MG63 (cell line): ENCODE measurements at places on chromosomes 11 and 22.

DNA sequence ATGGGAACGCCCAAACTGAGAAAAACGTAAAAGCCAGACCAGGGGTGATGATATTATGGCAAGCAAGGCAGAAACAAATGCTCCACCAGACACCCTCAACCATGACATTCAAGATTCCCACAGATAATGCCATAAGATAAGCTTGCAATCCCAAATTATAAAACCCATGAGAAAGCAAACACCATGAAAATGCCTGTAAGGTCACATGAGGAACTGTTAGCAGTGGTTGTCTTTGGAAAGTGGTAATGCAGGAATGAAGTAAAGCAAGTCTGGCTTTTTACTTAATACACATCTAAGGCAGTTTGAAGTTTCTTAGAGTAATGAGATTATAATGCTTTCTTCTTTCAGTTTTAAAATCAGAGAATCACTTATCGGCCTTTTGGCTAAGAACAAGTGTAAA lies 111.0 kb downstream of the MN1 start:
- no peak for DNase-seq

GRCh38 chr11:34481307-34481706 lies 32.3 kb downstream of the ELF5 start:
- no peak for DNase-seq

DNA sequence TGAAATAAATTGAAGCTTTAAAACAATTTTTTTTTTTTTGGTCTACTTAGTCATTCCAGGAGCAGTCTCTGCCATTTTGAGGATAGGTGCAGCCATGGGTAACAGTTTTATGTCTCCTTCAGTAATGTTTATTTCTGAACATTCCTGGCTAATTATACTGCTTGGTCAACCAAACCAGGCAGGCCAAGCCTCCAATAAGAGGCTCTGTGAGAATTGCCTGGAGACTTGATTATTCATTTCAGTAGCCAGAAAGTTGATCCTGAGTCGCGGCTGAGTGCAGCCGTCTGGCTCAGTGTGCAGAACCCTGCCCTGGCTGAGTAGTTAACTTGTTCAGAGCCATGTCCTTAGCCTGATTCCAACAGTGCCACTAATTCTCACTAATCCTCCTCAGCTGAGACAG lies 364.0 kb upstream of the FAT3 start:
- DNase-seq: peak; percentile 26

DNA sequence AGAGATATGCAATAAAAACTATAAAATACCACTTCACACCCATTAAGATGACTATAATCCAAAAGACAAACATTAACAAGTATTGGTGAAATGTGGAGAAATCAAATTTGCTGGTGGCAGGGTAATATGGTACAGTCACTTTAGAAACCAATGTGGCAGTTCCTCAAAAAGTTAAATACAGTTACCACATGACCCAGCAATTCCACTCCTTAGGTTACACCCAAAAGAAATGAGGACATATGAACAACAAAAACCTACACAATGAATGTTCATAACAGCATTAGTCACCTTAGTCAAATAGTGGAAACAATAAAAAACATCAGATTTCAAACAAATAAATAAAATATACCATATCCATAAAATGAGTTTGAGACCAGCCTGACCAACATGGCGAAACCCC lies 52.6 kb downstream of the RDX start:
- no peak for DNase-seq

DNA sequence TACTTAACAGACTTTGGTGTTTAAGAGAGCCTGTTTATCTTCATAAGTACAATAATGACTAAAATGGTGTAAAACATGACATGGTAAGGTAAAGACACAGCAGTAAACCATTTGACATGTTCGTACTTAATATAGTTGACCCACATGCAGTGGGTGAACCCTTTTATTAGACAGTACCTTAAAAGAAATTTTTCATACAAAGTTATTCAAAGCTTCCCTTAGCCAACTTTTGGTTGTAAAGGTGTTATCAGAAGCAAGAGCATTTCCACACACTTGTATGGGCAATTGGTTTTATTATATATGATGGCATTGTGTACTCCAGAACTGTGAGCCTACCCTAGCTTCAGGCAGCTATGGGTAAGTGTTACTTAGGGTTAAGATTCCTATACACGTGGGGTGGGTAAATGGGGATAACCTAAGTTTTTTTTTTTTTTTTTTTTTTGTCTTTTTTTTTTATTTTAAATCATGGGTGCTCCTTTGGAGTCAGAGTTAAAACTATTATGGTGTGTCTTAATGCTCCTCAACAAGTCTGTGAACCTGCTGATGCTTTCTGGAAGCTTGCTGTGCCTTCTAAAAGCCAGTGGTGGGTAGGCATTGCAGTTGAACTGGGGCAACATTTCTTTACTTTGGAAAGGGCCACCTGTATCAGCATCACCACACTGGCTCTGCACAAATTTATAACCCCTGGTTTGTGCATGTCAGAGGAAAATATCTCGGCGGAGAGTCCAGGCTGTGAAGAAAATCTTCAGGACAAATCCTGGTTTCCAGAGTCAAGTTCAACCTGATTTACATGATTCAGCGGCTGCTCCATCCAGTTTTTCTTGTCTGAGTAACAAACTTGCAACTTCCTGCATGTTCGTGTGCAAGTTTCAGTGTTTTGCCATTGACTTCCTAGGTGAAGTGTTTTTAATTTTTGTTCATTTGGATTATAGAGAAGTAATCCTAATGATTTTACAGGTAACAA lies 3.3 kb downstream of the PCF11 start:
- DNase-seq: no peak

- DNase-seq: no peak
Observed at GRCh38 chr11:20544603-20545237, 54.7 kb upstream of the SLC6A5 start.

GRCh38 chr11:76706667-76707066 lies 36.1 kb upstream of the LRRC32 start:
- no peak for DNase-seq

DNA sequence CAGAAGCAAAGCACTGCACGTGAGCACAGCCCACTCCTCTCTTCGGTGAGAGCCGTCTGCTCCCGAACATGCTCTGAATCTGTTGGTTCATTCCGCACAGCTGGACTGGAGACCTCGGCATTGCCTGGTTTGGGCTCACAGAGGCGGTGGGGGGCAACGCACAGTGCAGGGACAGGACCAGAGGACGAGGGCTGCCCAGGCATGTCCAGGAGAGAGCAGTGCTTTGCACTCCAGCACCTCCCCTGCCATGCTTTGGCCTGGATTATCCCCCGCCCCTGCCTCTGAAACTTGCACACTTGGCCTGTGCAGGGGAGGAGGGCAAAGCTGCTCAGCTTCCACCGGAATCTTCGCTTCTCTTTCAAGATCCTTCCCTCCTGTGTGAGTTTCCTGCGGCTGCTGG lies 536.5 kb downstream of the BRD1 start:
- no peak for DNase-seq

GRCh38 chr11:41320238-41320637 lies 139.2 kb downstream of the LRRC4C start:
- no peak for DNase-seq

- no peak for DNase-seq
Observed at GRCh38 chr11:117912497-117912896, 16.7 kb downstream of the TMPRSS13 start.

DNA sequence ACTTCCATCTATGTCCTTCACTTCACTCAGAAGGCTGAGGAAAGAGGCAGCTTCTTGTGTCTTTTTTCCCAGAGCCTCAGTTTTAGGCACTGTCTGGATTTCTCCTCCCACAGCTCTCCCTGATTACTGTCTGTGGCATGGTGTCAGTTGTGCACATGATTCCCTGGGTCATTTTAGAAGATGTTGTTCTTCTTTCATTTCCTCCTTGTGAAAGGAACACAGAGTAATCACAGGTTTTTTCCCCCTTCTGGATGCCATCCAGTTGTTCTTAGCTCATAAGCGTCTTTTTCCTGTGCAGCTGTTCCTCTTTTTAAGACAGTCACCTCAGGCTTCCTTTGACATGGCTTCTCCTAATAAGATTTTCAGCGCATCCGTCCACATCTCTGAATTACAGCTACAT lies 212.2 kb downstream of the FAM181B start:
- DNase-seq: no peak

- DNase-seq: no peak
Observed at GRCh38 chr11:72396041-72396440, 38.3 kb downstream of the CLPB start.

DNA sequence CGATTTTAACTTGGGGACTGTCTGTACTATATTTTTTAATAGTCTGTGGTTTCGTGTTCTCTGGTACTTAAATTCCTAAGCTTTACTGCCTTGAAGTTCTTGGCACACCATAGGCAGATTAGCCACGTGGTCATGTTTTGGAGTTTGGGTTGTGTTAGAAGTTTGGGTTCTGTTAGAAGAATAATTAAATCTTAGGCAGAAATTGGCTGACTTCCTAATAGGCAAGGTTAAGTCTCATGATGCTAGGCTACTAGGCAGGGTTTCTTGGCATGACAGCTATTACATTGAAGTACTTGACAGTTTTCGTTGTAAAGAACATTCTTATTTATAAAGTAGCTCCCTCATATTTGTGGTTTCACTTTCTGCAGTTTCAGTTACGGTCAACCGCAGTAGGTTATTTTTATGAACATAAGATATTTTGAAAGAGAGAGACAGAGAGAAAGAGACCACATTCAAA lies 30.0 kb upstream of the MMP7 start:
- peak; percentile 21 for DNase-seq

DNA sequence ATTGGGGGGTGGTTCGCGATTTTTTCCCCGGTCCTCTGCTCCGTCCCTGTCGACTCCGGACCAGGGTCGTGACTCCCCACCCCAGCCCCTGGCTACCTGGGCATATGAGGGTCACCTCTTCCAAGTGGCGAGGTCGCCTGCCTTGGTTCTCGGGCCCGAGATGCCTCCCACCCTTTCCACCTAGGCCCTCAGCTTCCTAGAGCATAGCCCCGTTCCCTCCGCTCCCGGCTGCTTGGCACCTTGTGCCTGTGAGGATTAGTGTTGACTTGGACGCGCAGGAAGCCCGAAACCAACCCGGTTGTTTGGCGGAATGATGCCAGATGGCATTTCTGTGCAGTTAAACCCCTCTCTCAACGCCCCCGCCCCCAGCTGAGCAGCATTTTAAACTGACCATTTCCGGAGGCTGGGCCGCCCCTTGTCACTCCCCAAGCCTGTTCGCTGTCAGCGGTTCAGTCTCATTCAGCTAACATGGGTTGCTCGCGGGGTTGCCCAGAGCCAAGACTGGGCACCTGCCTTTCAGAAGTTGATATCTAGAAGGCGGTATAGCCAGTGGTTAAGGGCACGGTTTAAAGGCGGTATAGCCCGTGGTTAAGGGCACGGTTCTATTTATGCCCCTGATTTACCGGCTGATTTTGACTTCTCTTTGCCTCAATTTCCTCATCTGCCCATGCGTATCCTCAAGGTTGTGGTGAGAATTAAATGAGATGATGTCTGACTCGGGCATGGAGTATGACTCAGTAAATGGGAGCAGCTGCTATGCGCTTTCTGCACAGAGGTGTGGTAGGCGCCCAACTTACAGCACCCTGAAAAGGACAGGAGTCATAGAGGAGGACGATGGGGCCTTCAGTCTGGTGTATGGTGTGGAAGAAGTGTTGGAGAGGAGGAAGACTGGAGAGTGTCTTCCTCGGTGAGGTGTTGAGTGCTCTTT lies 639 bp downstream of the INCENP start:
- DNase-seq: peak; percentile 71

- DNase-seq: no peak
Observed at GRCh38 chr22:43479301-43479950, 67.6 kb downstream of the MPPED1 start.

DNA sequence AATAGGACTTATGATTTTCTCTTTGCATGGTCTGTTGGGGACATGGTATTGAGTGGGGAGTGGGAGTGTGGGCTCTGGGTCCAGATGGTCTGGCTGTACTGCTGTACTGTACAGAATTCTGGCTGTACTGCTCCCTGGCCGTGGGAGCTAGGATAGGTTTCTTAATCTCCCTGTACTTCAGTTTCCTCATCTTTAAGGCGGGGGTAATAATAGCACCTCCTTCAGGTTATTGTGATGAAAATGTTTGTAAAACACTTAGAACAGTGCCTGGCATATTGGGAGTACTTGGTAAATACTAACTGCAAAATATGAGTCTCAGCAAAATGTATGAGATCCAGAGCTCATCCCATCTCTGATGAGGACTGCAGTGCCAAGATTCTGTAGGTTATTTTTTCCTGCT lies 198.6 kb downstream of the KIF18A start:
- no peak for DNase-seq

- no peak for DNase-seq
Observed at GRCh38 chr11:119480380-119481020, 57.5 kb upstream of the THY1 start.

GRCh38 chr11:64224151-64224890 lies 1.7 kb downstream of the TRPT1 start:
- no peak for DNase-seq

DNA sequence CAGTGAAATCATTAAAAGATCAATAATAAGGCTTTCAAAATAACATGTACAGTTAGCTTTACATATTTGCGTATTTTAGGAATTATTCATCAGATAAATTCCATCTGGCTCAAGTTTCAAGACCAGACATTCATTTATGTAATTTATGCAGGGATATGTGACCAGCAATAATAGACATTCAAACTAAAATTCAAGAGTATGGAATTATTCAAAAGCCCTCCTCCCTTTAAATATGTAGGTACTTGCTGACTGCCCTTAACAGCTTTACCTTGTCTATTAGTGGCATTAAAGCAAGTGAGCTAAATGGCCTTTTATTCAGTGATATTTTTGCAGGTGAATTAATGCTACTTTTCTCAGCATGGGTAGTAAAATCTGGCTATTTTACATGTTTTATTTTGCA lies 126.1 kb downstream of the LRRC4C start:
- no peak for DNase-seq

DNA sequence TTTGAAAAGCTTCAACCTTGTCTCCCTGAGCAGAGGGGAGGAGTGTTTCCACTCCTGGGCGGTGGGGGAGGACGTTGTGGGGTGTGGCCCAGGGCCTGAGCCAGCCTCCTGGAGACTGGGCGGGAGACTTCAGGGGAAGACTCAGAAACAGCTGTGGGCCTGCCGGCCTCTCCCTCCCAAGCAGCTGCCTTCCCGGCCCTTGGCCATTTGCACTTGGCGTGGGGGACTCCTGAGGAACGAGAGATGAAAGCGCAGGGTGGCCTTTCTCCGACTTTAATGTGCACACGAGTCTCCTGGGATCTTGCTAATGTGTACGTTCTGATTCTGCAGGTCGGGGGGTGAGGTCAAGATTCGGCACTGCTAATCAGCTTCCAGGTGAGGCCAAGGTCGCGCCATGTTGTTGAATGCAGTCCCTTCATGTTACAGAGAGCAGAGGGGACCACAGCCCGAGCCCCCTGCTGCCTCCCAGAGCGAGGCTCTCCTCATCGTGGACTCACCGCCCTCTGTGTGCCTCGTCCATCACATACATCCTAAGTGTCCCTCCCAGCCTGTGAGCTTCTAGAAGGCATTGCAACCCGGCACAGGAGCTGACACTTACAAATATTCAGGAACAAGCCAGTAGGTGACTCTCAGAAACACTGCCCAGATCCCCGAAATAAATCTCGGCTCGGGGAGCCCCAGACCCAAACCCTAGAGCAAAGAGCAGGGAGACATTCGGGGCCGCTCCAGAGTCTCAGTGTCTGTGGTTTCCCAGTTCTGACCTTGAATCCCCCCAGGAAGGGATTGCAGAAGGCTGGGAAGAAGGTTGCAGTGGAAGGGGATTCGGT lies 7.7 kb downstream of the LIF start:
- DNase-seq: peak; percentile 81
